Daoy (cell line): ENCODE measurements at places on chromosomes 7 and 10.

DNA sequence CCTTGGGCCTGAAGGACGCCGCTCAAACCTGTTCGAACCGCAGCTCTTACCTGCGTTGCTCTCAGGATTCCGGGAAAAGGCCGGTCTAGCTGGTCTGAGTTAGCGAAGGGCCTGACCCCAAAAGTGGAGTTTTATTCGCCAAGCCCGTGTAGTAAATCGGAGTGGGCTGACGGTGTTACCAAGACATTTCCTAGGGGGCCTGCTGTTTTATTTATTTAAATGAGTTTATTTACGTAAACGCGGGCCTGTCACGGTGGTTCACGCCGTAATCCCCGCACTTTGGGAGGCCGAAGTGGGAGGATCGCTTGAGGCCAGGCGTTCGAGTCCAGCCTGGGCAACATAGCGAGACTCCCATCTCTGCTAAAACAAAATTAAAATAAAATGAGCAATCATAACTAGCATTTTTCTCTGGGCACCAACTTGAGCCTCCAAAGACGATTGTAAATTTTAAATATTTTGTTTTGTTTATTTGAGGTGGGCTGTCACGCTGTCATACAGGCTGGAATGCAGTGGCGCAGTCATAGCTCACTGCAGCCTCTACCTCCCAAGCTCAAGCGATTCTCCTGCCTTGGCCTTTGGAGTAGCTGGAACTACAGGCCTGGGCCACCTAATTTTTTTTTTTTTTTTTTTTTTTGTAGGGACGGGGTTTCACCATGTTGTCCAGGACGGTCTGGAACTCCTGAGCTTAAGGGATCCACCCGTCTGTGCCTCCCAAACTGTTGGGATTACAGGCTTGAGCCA lies 903 bp downstream of the ZNF655 start:
- peak; percentile 58 for DNase-seq

- peak; percentile 55 for DNase-seq
Measured at GRCh38 chr10:49280001-49280408, 19.0 kb upstream of the C10orf71 start.

DNA sequence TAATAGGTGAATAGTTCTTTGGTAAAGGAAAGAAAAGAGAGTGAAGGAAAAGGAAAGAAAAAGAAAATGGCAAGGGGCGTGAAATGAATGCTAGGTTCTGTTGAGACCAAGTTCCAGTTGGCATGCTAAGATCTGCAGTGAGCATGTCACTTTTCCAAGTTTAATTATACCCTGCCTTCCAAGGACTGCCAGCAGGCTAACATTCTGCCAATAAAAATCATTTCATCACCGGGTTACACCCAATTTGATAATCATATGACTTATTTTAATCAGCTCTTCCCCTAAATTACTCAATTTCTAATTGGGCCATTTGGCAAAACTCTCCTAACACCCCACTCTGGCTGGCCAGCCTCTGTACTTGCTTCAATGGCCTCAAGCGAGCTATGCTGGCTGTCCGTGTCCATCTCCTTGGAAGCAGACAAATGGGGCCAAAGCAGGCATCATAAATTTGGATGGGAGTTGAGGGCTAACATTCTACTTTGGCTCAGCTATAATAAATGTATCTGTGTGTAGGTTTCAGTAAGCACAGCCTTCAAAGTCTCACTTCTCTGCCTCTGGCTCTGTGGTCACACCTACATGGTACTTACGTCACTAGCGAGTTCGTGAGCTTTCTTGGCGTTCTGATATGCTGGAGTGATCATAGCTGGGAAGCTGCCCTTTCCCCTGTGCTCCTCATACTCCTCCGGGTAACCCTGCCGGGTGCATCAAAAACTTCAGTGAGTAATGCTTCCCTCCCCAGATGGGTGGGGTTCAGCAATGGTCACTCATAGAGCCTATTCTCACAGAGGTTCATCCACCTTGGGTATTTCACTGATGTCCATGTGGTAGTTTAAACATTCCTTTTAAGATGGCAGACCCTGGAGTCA lies 17.3 kb downstream of the NRAP start:
- DNase-seq = no peak

GRCh38 chr7:86130268-86130667 lies 513.4 kb upstream of the GRM3 start:
- DNase-seq = no peak

GRCh38 chr7:148014541-148014940 lies 576.0 kb upstream of the C7orf33 start:
- DNase-seq = no peak

DNA sequence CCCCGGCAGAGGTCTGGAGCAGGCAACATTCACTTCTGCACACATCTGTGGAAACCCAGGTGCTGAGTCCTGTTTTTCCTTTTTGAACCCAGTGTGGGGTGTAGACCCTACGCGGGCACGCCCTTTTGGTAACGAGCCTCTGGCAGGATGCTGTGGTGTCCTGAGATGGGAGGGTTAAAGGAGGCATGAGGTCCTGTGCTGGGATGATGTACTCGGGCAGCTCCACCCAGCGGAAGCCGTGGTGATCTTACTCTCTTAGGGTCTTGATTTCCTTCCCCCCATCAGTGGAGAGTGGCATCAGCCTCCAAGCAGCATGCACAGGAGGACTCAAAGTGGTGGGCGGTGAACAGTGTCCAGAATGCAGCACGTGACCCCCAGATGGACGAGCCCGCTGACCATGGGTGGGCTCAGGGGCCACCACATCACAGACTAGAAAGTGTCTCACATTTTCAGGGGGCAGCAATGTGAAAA lies 148.6 kb downstream of the DNAJB6 start:
- no peak for DNase-seq

GRCh38 chr7:51126324-51126723 lies 190.3 kb downstream of the COBL start:
- DNase-seq = no peak

DNA sequence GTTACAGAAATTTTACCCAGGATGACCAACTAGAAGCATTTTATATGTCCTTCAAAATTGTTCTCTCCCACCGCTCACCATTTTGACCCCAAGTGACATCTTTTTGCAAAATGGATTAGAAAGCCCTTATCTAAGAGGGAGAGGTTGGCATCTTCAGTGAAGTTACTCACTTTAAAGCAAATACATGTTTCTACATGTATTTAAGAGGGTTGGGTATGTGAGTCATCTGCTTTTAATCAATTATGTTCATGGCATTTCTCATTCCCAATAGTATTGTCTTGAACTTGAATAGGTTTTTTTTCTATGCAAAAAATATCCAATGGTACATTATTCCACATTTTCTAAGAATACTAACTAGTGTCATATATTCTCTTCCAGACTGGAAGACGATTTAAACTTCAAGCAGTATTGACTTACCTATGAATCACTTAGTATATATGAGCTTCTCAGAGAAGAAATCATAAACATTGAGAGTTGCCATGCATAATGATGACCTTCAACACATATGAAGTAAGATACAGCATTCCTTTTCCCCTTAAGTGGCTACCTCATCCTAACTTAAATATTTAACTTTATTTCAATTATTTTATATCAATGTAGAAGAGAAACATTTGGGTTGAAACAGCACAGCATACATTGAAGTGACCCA lies 132.8 kb downstream of the POLR1F start:
- DNase-seq = no peak

DNA sequence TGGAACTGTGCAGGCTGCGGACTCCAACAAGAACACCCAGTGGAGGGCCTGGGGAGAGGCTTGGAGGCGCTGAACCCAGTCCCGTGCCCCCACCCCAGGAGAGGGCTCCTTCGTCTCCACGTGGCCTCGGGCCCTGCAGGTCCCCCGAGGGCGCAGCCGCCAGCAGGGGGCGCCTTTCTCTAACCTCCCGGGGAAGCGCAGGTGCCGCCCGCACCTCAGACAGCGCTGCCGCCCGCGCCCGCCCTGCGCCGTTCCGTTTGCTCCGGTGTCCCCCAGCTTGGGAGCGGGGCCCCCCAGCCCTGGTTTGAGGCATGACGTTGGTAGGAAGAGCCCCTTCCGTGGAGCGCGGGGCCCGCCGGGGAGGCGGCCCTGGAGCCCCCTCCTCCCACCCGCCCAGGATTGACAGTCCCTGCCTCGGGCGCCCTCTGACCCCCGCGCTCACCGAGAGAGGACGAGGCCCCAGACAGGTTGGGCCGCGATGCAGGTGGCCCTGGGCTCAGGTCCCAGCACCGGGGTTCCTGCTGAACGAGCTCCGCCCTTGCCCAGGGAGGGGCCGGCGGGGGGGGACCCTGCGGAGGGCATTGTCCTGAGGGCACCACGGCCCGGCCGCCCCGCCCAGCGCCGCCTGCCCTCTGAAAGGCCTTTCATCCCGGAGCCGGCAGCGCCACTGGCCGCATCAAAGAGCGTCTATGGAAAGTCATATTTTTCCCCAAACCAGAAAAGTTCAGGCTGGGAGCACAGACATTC lies 42.8 kb downstream of the FOXL3 start:
- peak; percentile 75 for DNase-seq

DNA sequence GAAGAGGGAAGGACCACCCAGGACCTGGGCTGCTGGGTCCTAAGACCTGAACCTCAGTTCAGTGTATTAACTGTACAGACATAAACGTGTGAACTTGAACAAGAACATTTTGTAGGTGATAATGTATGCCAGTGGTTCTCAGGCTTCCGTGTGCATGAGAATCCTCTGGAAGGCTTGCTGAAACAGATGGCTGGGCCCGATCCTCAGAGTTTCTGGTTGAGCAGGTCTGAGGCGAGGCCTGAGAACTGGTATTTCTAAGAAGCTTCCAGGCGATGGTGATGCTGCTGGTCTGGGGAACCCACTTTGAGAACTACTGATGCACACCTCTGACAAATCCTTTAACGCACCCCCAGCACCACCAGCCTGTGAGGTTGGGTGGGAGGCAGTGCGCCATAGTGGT lies 70.4 kb downstream of the CDH23 start:
- DNase-seq = no peak

- DNase-seq = no peak
Measured at GRCh38 chr7:92292981-92293380, 47.2 kb downstream of the ANKIB1 start.

DNA sequence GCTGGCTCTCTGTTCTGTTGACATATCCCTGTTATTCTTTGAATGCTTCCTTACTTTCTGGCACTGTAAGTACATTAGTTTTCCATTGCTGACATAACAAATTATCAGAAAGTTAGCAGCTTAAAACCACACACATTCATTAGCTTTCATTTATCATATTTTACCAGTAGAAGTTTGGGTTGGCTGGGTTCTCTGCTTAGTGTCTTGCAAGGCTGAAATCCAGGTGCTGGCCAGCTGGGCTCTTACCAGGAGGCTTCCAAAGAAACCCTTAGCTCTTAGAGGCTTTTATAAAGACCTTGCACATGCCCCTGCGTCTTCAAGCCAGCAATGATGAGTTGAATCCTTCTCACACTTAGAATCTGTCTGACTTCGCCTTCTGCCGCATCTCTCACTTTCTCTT lies 160.6 kb downstream of the MLLT10 start:
- no peak for DNase-seq

DNA sequence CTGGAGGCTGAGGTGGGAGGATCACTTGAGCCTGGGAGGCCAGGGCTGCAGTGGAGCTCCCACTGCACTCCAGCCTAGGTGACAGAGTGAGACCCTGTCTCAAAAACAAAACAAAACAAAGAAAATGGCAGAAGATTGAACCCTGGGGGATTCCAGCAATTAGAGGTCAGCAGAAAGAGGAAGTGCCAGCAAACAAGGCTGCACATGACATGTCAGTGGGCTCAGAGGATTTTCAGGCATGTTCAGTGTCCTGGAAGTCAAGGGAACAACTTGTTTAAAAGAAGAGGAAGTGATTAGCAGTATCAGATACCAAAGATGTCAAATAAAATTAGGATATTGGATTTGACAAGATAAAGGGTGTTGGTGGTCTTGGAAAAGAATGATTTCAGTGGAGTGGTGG lies 32.3 kb downstream of the RAB18 start:
- no peak for DNase-seq

GRCh38 chr7:23743226-23743625 lies 33.2 kb downstream of the STK31 start:
- DNase-seq = no peak

DNA sequence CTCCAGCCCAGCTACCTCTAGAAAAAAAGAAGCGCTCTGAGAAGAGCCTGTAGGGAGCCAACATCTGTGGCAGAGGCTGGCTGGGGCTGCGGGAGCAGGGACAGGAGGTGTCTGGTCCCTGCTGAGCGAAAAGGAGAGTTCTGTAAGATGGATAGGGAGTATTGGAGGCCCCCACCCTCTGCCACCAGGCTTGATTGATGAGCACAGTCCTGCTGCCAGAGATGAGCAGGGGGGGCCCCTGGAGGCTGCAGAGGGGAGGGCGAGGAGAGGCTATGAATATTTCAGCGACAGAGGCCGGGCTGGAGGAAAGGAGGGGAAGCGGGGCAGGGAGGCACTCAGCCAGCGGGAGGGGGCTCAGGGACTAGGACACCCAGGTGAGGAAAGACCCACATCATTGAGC lies 44.5 kb upstream of the HSPB1 start:
- no peak for DNase-seq

GRCh38 chr10:51422311-51423120 lies 276.9 kb downstream of the CSTF2T start:
- peak; percentile 43 for DNase-seq

DNA sequence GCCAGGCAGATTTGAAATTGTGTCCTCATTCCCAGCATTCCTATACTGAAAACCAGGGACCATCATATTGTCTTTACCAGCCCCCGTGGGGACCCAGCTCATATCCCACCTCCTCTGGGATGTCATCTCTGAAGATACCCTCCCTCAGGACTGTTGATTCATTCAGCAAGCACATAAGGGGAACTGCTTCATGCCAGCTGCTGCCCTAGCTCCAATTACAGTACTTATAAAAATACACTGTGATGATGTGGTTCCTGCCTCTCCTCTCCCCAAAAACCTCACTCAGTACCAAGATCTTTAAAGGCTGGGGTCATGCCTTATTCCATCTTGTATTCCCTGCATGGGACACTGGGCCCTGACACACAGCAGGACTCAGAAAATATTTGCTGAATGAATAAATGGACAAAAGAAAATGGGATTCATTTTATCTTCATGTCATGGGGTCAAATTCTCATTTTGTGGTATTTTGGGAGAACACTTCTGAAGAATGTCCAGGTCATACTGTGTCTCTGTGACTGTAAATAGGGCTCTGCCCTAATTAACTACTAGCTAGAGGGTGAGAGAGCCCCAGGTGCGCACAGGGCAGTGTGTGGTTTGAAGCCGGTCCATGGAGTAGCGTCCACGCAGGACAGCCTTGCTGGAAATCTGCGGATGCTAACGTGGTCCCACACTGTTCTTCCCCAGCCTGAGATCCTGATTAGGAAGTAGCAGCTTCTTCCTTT lies 29.0 kb upstream of the DAGLB start:
- DNase-seq = no peak

GRCh38 chr10:123642697-123643096 lies 23.5 kb upstream of the GPR26 start:
- no peak for DNase-seq

- no peak for DNase-seq
Measured at GRCh38 chr7:33841705-33842129, 63.6 kb upstream of the BMPER start.

- no peak for DNase-seq
Measured at GRCh38 chr7:65239324-65239706, 134.3 kb upstream of the ZNF92 start.

GRCh38 chr10:125878957-125879835 lies 1.9 kb downstream of the DHX32 start:
- peak; percentile 84 for DNase-seq

- no peak for DNase-seq
Measured at GRCh38 chr10:31274310-31274709, 44.7 kb upstream of the ZEB1 start.

- DNase-seq = no peak
Measured at GRCh38 chr7:43163885-43164284, 51.4 kb downstream of the HECW1 start.

- no peak for DNase-seq
Measured at GRCh38 chr7:85341121-85341520, 154.3 kb upstream of the SEMA3D start.
